ENCODE measurements at places on chromosomes 11 and 22.

- DNase-seq, result no peak
Observed at GRCh38 chr11:79071190-79071589, 369.6 kb downstream of the TENM4 start.

DNA sequence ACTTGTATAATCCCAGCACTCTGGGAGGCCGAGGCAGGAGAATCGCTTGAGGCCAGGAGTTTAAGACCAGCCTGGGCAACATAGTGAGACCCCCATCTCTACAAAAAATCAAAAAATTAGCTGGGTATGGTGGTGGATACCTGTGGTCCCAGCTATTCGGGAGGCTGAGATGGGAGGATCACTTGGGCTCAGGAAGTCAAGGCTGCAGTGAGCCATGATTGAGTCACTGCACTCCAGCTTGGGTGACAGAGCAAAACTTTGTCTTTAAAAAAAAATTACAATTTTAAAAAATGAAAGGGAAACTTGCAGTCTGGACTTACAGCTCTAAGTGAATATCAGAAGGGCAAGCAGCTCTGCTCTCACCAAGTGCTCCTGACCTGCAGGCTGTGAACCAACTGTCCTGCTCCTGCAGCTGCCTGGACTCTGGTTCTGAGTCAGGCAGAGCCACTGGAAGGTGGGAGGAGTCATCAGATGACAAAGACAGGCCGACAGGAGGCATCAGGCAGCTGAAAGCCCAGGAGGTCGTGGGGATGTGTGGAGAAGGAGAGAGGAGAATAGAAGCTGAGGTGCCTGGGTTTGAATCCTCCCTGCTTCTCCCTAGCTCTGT, 9.6 kb downstream of the SMTNL1 start:
- DNase-seq, result no peak

DNA sequence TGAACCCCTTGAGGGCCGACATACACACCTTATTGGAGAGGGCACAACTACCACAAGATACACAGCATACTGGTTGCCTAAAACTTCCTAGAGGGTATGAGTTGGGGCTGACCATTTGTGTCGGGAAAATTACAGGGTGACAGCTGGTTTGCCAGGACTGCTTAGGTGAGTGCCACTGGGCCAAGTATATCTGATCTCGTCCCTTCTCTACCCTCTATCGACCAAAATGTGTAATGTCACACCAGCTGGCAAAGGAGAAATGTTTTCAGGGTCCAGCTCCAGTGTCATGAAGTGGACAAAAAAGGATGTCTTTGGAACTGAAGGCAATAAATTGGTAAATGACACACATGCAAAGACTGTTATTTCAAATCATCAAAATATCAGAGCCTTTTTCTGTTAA, 126.1 kb downstream of the PGR start:
- no peak for DNase-seq

GRCh38 chr11:77096591-77097019, 6.0 kb upstream of the OMP start:
- no peak for DNase-seq

Measured in activated naive CD4-positive, alpha-beta T cell (primary cell).